ENCODE measurements at places on chromosomes 7 and 10.

- DNase-seq: no peak
These were observed 421.1 kb upstream of the FOXK1 start for GRCh38 chr7:4260867-4261600.

- no peak for DNase-seq
These were observed 29.0 kb downstream of the CUL1 start for GRCh38 chr7:148727501-148728278.

GRCh38 chr7:75866489-75867389, 12.1 kb upstream of the RHBDD2 start:
- peak; percentile 77 for DNase-seq

GRCh38 chr10:114703377-114704107, 45.5 kb upstream of the ABLIM1 start:
- no peak for DNase-seq

GRCh38 chr10:111872591-111872990, 311.0 kb downstream of the GPAM start:
- DNase-seq: no peak

DNA sequence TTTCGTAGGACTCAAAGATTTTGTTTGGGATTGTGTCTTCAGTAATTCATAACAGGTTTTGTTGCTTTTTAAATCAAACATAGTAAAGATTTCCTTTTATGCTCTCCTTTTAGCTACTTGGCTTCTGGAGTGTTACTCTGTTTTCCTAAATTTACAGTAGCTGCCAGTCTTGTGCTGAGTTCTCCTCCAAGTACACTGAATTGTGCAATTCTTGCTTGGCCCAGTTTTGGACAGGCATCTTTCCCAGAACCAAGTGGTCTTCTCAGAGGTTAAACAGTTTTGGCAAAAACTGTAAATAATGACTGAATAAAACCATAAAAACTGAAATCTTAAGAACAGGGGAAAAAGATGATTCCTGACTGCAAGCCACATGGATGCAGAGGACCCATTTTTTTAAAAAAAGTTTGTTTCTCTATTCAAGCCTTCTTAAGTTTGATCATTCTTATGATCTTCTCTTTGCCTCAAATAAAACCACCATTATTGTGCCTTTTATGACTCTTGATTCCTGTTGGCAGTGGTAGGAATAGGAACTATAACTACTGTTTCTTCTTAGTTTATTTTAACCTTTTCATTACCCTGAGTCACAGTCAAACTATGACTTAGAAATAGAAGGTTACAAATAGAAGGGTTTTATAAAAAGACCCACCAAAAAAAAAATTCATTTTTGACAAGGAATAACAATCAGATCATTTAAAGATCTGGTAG, 88.0 kb downstream of the MDFIC start:
- no peak for DNase-seq

DNA sequence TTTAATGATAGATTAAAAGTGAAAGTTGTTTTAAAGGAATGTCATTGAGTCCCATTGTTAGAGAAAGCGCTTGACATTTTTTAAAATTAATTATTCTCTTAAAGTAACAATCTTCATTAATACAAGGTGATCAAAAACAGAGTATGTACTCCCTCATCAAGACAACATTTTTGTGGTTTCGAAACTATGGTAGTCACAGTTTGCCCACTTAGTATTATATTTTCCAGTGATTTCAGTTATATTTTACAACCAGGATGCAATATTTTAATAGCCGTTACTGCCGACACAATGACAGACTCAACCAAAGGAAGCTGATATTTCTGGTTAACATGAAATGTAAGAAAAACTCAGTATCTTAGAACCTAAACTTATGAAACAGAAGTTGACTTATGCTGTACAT, 31.3 kb downstream of the MKX start:
- DNase-seq: no peak

DNA sequence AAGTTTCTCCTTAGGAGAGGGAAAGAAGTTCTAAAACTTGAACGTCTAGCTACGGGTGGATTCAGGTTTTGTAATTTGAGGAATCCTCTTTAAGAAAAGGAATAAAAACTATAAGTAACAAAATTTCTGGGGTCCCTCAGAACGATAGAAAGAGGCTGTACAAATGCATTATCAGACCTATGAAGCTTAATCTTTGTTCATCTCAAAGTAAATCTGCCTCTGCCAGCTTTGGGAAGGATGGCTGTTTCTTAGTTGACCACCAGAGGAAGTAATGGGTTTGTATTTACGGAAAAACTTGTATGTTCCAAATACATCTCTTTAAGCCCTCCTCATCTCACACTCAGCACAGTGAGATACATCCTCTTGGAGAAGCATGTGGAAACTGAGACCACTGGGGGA, 864 bp downstream of the PSTK start:
- peak; percentile 43 for DNase-seq

DNA sequence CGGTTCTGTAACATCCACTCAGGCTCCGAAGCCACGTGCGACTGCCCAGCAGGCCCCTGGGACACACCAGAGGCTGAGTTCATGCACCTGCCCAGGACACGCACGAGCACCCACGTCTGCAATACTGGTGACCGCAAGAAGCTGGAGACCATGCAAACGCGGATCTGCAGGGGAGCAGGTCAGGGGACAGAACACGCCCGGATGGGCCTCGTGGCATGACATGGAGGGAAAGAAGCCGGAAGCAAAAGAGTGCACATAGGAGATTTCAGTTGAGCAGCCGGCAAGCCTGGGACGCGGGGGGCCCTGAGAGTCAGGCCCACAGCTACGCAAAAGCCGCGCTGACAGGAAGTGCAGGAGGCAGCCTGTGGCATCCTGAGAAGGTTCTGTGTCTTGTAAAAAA, 73.7 kb downstream of the FOXL3 start:
- no peak for DNase-seq

DNA sequence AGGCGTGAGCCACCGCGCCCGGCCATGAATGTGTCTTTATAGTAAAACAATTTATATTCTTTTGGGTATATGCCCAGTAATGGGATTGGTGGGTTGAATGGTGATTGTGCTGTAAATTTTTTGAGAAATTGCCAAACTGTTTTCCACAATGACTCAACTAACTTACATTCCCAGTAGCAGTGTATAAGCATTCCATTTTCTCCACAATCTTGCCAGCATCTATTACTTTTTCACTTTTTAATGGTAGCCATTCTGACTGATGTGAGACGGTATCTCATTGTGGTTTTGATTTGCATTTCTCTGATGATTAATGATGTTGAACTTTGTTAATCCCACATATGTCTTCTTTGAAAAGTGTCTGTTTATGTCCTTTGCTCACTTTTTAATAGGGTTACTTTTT, 1187.9 kb downstream of the XPNPEP1 start:
- no peak for DNase-seq

GRCh38 chr10:114362826-114363355, 41.4 kb downstream of the AFAP1L2 start:
- no peak for DNase-seq

- DNase-seq: no peak
These were observed 29.1 kb upstream of the VPS41 start for GRCh38 chr7:38938001-38938485.

- no peak for DNase-seq
These were observed 12.6 kb upstream of the NPFFR1 start for GRCh38 chr10:70296406-70296899.

- no peak for DNase-seq
These were observed 11.7 kb downstream of the VWA2 start for GRCh38 chr10:114250716-114251115.

DNA sequence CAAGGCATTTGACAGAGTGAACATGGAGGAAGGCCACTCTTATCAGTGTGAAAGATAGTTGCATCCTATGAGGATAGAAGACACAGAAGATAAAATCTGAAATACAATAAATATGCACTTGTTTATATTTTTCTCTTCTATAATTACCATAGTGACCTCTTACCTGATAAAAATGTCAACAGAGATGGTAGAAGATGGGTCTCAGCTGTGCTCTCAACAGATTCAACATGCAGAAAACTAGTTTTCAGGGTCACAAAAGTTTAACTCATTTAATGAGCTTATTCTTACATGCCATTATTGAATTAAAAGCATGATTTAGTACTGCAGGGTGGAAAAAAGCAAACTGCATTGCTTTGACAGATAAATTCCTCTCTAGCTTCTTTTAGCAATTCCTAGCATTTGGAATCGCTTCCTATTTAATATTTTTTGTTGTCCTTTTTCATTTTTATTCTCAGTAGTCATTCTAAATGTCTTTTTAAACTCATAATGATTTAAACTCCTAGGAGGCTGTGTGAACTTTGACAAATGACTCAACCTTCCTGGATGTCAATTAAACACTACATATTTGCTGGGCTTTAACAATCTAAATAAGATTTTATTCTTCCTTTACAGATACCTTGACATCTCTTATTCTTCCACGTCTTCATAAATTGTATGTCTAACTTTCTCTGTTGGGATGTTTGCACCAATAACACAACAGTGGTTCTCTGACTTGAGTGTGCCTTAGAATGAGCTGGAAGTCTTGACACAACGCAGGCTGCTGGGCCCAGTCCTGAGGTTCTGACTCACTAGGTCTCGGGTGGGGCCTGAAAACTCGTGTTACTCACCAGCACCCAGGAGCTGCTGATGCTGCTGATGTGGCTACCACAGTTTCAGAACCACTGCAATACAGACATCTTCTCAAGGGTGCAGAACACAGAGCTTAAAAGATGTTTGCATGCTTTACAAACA, 565.5 kb upstream of the IGFBP3 start:
- no peak for DNase-seq

DNA sequence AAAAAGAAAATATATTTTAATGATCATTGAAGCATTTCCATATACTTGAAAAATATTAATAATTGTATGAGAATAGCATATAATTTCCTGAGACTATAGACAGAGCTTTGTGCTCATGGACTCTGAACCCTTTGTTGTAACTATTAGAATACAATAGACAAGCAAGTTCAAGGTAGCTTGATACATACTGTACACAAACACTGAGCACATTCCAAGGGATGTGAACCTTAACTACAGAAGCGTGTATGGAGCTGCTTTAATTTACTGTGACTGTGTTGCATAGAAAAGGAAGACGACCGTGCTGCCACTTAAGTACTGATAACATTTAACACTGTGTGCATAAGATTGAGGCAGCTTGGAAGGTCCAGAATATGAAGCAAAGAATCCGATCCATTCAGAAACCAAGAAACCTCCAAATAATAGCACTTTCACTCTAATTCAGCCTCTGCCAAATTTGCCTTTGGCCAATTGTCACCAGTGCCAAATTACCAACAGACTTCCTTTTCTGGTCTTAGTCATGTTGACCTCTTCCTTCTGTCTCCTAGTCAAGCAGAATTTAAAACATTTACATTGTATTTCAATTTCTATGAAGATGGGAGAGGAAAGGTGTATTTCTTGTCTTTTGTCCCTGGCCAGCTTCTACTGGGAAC, 566.1 kb upstream of the GALNT17 start:
- DNase-seq: no peak

DNA sequence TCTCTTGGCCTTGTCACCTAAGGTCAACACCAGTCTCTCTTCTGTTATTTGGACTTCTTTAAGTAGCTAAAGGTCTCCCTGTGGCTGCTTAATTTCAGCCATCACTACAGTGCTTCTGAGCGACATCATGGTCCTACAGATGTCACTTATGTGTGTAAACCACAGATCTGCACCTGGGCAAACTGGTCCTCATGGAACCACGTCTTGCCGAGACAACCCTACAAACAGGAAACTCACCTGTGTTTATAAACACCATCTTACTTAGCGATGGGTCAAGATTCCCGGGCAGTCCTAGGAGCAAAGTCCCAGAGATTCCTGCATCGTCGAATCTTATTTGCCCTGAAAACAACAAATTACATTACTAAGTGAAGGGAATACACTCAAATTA, 27.8 kb downstream of the KLF6 start:
- DNase-seq: no peak

GRCh38 chr7:94031865-94032264, 27.7 kb upstream of the BET1 start:
- DNase-seq: no peak

GRCh38 chr7:7114575-7115291, 67.6 kb upstream of the C1GALT1 start:
- DNase-seq: no peak

GRCh38 chr10:96565774-96566173, 21.0 kb downstream of the TM9SF3 start:
- no peak for DNase-seq

DNA sequence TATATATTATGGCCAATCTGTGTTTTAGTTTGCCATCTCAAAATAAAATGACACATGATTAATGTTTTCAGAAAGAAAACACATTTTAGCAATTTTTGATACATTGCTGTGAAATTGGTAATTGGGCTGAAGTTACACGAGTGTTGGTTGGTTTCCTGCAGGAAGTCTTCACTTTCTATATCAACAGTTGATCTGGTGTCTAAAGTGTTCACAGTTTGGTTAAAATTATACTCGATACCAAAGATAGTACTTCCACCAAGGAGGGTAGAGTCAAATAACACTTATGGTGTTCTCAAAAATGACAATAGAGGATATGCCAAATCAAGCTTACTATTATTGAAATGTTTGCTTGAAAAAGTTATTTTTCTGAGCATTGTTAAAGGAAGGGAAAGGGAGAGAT, 120.3 kb upstream of the GLCCI1 start:
- DNase-seq: no peak

DNA sequence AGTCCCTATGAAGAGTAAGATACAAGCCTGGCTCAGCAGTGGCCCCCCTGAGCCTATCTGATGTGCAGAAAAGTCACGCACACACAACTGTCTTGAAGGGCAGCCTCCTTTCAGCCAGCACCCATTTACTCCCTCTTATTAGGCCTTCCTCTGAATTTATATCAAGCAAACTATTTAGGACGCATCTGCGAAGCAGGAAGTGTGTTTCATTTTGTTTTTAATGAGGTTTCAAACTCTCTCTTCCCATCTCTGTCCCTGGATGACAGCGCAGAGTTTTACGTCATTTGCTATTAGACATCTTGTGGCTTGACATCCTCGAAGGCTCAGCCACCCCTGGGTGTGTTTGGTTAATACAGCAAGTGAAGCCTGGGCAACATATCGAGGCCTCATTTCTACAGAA, 79.5 kb downstream of the CUX1 start:
- DNase-seq: no peak

DNA sequence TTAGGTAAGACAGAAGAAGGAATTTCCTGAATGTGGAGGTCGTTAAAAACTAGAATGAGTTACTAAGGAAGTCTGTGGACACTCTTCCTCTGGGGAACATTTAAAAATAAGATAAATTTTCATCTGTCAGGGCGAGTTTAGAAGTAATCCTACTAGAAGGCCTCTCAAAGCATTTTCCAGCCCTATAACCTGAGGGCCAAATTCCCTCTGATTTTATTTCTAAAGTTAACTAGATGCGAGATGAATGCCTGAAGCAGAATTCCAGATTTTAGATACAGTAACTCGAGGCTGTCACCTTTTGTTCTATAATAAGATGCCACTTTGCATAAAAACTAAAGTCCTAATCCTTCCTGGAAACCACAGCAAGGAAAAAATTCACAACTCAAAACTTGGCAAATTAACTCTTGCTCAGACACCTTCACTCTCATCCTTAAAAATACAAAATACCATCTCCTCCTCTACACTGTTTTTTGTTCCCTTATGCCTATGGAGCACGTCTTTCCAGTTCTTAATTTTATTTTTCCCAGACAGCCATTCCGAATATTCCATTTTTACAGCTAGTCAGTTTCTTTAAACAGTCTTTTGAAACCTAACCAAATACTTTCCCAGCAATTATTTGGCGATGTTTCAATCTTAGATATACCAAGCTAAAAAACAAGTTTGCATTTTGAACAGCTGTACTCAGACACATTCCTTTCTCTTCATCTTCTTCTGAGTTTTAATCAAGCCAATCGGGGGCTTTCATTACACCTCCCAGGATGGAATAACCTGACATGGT, 420.7 kb upstream of the NFE2L3 start:
- DNase-seq: peak; percentile 87
